ENCODE measurements at places on chromosomes 6 and 20.

- DNase-seq: no peak
Observed at GRCh38 chr20:41275301-41275731, 42.2 kb downstream of the ZHX3 start.

DNA sequence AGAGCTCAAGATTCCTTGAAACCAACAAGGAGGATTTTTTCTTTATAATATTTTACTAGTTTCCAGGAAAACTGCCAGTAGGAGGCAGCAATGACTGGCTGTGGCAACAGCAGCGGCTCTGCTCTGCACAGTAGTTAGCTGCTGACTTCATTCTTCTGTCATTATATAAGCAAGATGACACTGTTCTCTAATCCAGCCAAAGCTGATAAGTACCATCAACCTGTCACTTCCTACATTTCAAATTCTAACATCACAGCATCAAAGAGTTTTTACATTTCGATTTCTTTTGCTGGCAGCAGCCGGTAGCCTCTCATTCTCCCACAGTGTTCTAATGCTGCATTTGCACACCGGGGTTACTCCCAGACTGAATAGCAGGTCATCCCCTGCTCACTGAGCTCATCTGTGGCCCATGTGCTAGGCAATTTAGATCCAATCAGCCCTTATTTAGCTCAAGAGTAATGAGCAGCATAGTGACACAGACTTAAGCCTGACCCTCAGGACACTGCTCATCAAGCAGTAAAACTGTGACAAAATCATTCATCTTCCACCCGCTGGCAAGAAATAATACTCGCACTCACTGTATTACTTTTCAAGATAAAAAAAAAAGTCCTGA, 67.8 kb downstream of the MMS22L start:
- no peak for DNase-seq

DNA sequence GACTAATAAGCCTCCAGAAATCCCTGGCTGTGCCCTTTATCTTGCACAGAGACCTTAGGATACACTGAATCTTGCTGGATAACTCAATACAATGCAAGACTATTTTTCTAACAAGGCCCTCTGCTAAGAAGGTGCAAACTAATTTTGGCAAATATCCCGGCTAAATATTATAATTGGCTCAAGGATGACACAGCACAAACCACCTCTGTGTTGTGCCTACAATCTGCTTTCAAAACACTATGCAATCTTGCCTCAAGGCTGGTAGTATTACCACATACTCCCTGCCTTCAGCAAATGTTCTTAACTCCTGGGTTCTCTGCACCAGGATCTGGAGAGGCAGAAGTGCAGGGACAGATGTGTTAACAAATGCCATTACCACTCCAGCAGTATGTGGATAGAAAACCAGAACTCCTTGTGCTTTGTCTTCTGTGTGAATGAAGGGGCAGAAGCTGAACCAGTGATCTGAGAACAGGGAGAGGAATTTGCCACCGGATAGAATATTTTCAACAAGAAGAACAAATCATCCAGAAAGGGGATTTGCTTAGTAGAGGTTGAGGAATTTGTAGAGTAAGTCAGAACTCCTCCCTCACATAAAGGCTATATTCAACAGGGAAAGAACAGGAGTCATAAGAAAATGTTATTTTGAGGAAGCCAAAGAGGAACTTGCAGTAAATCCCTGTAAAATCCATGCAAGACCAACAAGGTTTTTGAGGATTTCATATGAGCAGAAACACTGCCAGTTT, 74.1 kb upstream of the SLC4A11 start:
- no peak for DNase-seq

DNA sequence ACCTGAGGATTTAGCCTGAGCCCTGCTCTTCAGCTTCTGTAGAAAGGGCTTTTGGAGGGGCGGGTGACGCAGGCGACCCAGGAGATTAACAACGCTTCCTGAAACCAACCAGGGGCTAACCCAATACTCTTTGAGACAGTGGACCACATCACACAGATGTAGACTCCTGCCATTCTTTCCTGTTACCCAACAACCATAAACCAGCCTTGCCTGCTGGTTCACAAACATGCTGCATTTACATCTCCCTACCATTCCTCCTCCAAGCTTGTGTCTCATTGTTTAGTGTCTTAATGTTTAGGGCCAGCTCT, 28.3 kb downstream of the PPP1R16B start:
- peak; percentile 26 for DNase-seq

DNA sequence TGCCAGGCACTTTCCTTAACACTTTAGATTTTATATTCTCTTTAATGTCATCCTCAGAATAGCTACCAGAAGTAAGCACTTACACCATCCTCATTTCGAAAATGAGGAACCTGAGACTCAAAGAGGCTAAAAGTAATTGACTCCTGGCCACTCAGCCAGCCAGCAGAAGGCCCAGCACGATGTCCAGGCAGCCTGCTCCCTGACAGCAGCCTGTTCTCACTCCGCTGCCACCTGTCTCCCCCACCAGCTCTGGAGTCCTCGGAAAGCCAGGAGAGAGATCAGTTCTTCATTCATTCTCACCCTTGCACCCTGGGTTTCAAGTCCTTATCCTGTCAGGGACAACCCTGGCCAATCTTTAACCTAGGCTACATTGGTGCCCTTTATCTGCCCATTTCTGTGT, 174.0 kb downstream of the SASH1 start:
- no peak for DNase-seq

- no peak for DNase-seq
Observed at GRCh38 chr20:17856024-17856564, 112.5 kb downstream of the SNX5 start.

DNA sequence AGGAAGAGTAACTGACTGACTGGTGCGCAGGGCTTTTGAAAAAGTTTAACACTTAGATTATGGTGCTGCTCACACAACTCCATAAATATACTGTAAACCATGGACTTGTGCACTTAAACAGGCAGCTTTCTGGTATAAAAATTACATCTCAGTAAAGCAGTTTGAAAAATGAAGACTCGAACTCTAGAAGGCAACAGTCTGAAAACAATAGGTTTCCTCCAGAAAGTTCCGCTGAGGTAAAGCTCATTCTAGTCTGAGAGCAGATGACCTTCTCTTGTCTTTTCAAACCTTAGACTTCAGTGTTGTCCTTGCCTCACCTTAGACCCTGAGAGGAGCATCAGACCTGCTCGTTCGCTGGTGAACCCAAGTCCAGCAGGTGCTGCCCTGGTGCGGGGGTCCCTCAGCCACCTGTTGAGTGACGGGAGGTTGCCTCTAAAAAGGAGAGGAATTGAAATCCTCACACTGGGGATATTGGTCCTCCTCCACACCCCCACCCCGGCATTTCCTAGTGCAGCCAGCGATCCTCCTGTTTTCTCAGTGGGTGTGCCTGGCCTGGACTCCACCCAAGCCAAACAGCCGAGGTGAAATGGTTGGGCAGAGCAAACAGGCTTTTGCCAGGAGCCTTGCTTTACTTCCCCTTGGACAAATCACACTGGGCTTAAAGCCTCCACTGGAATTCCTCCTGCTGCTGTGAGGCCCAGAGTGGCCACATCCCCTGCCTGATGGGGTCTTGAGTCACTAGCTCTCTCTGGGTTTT, 14.7 kb upstream of the PYGB start:
- DNase-seq: no peak

GRCh38 chr20:48880981-48881657, 40.4 kb upstream of the ARFGEF2 start:
- no peak for DNase-seq

GRCh38 chr6:119985952-119986736, 636.6 kb upstream of the MAN1A1 start:
- no peak for DNase-seq

DNA sequence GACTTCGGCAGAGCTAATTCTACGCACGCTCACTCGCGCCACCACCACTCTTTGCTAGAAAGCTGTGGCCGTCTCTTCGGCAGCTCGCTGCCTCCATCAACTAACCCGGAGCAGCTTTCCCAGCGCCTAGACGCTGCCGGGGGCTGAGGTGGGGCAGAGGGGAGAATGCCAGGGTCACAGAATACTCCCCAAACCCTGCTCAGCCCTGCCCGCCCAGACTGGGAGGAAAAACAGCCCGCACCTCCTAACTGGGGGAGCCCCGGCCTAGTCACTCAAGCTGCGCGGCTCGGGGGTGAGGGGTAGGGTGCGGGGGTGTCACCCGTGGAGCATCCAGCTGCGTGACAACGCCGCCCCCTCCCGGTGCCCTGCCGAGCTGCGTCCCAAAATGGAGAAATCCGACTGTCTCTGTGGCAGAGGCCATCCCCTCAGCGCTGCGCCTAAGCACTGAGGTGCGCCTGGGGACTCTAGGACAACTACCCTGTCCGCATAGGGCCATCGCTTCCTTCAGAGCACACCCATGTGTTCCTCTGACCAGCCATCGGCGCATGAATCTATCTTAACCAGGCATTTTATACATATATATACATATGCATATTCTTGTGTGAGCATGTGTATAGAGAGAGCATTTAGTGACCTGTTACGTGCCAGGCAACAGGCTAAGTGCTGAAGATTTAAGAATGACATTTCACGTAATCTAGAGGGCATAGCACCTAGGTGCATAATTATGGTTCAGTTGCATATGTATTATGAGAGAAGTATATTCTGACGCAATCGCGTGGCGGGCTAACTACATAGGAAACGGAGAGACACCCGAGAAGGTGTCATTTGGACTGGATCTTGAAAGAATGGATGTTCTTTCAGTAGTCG, 1.5 kb upstream of the TENT5A start:
- peak; percentile 86 for DNase-seq

GRCh38 chr6:36127462-36128016, 2.8 kb upstream of the MAPK13 start:
- DNase-seq: no peak

- no peak for DNase-seq
Observed at GRCh38 chr20:20969701-20970280, 136.4 kb downstream of the LINC00237 start.

- DNase-seq: no peak
Observed at GRCh38 chr20:24701668-24702067, 232.2 kb downstream of the SYNDIG1 start.

- no peak for DNase-seq
Observed at GRCh38 chr6:139282684-139283083, 9.1 kb downstream of the TXLNB start.

GRCh38 chr20:47687095-47687987, 97.9 kb downstream of the SULF2 start:
- DNase-seq: no peak

- DNase-seq: no peak
Observed at GRCh38 chr20:55961376-55962330, 43.7 kb downstream of the CBLN4 start.

GRCh38 chr20:45297786-45298497, 8.7 kb upstream of the RBPJL start:
- no peak for DNase-seq

- no peak for DNase-seq
Observed at GRCh38 chr20:37987602-37988290, 45.5 kb downstream of the TTI1 start.

- no peak for DNase-seq
Observed at GRCh38 chr6:163579111-163579879, 164.8 kb downstream of the QKI start.

GRCh38 chr6:135731116-135731515, 120.4 kb upstream of the PDE7B start:
- no peak for DNase-seq

DNA sequence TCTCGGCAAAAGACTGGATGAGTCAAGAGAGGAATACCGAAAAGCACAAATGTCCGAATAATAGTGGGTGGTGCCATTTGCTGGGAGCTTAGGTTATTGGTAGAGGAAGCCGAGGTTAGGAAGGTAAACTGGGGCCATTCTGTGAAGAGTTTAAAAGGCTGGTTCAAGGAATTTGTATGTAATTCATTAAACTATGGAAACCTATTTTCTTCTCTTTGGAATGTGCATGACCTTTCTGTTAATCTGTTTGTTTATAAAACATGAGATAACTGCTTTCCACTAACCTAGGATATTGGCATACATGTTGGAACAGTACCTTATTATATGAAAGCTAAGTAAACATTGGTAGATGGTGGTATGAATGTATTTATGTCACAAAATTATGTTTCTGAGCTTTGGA, 71.8 kb downstream of the LCA5 start:
- DNase-seq: no peak

GRCh38 chr6:119032428-119032827, 46.0 kb downstream of the FAM184A start:
- DNase-seq: no peak

- DNase-seq: no peak
Observed at GRCh38 chr6:138073264-138073663, 34.0 kb downstream of the PERP start.

GRCh38 chr6:111661541-111662061, 55.9 kb upstream of the TRAF3IP2 start:
- no peak for DNase-seq

DNA sequence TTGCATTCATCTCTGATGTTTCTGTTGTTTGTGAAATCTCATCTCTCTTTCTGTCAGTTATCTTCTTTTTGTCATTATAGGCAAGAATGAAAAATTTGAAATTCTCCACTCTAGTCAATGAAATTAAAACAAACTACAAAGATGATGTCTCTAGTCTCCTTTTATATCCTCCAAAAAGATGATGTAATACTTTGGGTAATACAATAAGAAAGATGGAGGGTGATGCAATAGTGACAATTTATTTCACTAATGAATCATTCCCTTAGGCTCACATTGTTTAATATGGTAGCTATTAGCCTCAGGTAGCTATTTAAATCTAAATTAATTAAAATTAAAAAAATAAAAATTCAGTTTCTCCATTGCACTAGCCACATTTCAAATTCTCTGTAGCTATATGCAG, 145.4 kb downstream of the UST start:
- no peak for DNase-seq

DNA sequence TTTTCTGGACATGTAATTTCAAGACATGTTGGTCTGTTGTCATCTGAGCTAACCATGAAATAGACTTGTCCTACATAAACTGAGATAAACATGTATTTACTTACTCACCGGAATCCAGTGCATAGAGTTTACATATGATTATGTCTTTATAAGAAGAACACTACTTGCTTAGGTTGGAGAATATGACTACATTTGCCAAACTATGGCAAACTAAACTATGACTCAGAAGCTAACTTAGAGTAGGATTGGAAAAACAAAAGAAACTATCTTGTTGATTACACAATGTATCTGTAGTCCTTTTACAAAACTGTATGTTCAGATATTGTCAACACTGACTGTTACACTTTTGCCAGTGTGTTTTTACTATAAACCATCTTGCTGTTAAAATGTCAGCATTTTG, 113.3 kb downstream of the CRYBG1 start:
- no peak for DNase-seq

DNA sequence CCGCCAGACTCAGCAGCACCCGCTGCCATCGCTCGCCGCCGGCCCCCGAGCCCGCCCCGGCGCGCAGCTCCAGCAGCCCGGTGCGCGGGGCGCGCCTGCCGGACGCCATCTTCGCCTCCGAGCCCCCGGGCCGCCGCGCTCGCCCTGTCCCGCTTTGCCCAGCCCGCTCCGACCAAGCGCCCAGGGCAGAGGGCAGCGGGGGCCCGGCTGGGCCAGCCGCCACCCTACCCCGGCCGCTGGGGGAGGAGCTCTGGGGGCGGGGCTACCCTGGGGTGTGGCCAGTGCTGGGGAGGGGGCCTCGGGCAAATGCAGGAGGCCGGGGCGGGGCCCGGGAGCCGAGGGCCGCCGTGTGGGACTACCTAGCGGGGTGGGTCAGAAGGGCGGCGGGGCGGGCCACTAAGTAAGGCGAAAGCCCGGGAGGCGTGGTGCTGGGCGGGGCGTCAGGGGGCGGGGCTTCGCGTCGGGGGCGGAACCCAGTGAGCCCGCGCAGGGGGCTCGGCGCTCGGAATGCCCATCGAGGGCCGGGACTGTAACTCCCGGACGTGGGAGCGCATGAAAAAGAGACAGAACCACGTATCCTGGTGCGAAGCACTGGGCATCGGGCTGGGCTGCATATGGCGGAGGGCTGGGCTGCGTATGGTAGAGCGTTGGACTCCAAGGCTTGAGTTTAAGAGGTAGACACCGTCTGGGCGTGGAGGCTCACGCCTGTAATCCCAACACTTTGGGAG, at the start of gene SNTA1:
Gene SNTA1 (minus strand): TSS at position 252 of the 728 bp plus-strand sequence. CDS start 143 bp downstream, at position 109.
- peak; percentile 80 for DNase-seq

GRCh38 chr6:124517339-124517738, 444.9 kb upstream of the RNF217 start:
- DNase-seq: no peak
